EL (cell line): ENCODE measurements at places on chromosomes 3 and 15.

- DNase-seq, result no peak
Measured at GRCh38 chr15:88653200-88654064, 14.6 kb downstream of the ISG20 start.

- DNase-seq, result no peak
Measured at GRCh38 chr15:32674681-32675080, 33.2 kb downstream of the SCG5 start.

DNA sequence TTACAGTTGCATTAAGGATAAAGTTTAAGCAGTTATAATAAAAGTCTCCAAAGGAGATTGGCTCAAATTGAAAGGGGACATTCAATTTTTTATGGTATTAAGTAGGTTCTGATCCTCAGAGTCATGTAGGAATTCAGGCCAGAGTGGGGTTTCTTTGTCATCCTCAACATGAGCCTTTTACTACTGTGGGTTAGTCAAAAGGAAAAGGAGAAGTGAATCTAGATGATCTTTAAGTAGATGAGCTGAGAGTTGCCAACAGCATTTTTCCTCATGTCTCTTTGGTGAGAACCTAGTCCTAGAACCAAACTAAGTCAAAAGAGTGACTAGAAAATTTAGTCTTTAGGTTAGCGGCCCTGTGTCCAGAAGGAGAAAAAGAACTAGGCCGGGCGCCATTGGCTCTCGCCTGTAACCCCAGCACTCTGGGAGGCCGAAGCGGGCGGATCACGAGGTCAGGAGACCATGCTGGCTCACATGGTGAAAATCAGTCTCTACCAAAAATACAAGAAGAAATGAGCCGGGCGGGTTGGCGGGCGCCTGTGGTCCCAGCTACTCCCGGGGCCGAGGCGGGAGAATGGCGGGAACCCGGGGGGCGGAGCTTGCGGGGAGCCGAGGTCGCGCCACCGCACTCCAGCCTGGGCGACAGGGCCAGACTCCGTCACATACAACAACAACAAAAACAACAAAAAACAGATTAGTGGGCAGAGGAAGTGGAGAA is 4.2 kb upstream of the CHL1 start:
- DNase-seq, result no peak

- no peak for DNase-seq
Measured at GRCh38 chr3:62167566-62168262, 205.6 kb downstream of the FEZF2 start.

- no peak for DNase-seq
Measured at GRCh38 chr15:79904271-79904670, 7.5 kb upstream of the MTHFS start.

DNA sequence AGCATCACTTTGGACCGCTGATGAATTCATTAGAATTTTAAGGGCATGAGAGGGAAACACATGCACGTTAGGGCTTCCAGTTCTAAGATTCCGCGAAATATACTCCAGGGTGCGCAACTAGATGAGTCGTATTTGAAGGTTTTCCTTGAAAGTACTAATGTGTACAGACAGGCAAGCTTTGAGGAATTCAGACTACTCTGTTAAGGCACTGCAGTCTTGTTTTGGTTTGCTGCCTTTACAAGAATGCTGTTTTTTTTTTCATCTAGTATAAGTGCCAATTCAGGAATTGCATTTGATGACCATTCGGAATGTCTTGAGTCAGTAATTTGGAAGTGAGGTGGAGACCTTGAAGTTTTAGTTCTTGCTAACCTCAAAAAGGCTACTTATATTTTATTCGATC is 19.1 kb downstream of the TRNT1 start:
- no peak for DNase-seq

DNA sequence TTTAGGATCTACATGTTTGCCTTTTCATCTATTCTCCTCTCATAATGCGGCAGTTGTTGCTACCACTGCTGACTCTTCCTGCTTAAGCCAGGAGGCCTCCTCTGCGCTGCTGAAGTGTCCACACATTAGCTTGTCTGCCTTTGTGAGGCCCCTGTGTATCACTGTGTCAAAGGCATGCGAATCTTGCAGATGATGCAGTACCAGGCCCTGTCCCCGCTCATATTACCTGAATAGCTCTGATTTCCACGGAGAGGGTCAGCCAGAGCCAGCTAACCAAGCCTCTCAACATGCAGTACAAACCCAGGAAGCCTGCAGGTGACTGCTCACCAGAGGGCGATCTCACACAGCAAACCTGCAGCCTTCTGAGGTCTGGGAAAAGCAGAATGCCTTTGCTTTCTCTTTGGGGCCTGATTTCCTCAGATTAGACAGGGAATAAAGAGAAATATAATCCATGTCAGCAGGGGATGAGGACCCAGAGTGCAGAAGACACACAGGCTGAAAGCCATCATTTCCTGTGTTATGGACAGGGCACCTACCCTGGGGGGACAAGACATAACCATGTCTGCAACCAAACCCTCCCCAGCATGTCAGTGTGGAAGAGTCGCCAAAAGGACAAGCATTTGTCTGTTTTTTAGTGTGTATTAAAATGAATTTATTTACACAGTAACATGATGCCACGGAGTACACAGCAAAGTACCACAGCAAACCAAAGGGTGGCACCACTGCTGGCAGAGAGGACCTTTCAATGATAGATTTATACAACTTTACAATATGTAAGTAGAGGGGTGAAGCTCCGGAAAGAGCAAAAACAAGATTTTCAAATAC is 36.8 kb upstream of the TSPAN3 start:
- peak; percentile 47 for DNase-seq

GRCh38 chr3:38313695-38314094 is 31.6 kb downstream of the SLC22A14 start:
- no peak for DNase-seq

- DNase-seq, result peak; percentile 87
Measured at GRCh38 chr3:197367081-197367780, 68.8 kb upstream of the DLG1 start.

- no peak for DNase-seq
Measured at GRCh38 chr3:71689291-71689690, 35.9 kb downstream of the EIF4E3 start.

GRCh38 chr3:143187111-143187510 is 67.5 kb downstream of the CHST2 start:
- DNase-seq, result no peak

DNA sequence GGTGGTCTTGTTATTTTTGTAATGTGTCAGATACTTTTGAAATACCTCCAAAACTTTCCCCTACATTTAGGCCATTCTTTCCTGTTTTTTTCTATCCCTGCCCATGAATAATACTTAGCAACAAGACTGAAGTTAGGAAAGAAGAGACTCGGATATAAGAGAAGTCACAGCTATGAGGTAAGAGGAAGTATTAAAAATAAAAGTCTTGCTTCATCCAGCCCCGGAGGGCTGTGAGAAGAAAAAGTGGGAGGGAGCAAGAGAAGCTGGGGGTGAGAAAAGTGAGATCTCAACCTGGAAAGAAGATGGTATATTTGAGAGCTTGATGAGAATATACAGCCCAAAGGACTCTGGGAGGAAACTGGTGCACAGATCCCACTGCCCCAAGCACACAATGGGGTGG is 213.5 kb upstream of the CDIN1 start:
- DNase-seq, result no peak
